Stimulated activated CD8-positive, alpha-beta memory T cell treated with anti-CD3 and anti-CD28 coated beads, Interleukin-2, amount 100 ng/mL, for 1 hour (primary cell): ENCODE measurements at places on chromosomes 13 and 19.

- DNase-seq: no peak
Measured at GRCh38 chr19:8688930-8689329, 9.7 kb downstream of the ACTL9 start.

DNA sequence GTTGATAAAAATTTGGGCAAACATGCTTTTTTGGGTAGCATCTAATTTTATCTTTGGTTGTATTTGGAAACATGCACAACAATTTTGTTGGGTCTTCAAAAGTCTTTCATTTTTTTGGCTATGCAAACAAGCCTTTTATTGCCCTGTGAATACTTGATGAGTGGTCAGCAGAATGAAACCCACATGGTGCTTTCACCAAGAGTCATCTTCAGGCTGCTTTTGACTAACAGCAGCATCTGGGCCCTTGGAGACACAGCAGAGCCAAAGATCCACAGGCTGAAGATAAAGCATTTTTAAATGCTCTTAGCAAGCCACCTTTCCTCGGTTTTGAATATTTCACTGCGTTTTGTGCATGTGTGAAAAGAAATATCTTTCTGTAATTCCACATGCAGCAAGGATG is 154.9 kb downstream of the FGF9 start:
- DNase-seq: no peak

DNA sequence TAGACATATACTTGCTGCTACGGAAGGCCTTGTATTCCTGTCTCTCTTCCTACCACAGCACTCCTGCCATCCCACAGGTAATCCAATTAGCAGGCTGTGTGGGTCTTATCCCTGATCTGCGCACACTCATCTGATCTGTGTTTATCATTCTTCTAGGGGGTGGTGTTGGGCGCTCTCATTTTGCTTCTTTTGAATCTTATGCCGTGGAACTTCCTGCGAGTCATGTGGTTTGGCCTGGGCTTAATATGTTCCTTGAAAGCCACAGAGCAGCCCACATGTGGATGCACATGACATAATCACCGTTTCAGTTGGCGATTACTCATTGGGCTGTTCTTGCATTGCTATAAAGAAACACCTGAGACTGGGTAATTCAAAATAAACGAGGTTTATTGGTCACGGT is 7.5 kb downstream of the RASA3 start:
- DNase-seq: peak; percentile 58

- no peak for DNase-seq
Measured at GRCh38 chr13:97249093-97249795, 27.1 kb downstream of the MBNL2 start.

DNA sequence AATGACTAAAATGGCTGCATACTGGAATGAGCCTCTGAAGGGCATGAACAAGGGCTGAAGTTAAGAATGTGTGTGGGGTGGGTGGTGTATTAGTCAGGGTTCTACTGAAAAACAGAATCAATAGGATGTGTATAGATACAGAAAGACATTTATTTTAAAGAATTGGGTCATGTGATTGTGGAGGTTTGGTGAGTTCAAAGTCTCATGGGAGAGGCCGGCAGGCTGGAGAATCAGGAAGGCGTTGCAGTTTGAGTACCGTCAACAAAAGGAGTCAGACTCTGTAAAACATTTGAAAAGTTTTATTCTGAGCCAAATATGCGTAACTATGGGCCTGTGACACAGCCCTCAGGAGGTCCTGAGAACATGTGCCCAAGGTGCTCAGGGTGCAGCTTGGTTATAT is 24.5 kb upstream of the CYSLTR2 start:
- no peak for DNase-seq

- no peak for DNase-seq
Measured at GRCh38 chr19:48681127-48681470, 8.3 kb upstream of the NTN5 start.

DNA sequence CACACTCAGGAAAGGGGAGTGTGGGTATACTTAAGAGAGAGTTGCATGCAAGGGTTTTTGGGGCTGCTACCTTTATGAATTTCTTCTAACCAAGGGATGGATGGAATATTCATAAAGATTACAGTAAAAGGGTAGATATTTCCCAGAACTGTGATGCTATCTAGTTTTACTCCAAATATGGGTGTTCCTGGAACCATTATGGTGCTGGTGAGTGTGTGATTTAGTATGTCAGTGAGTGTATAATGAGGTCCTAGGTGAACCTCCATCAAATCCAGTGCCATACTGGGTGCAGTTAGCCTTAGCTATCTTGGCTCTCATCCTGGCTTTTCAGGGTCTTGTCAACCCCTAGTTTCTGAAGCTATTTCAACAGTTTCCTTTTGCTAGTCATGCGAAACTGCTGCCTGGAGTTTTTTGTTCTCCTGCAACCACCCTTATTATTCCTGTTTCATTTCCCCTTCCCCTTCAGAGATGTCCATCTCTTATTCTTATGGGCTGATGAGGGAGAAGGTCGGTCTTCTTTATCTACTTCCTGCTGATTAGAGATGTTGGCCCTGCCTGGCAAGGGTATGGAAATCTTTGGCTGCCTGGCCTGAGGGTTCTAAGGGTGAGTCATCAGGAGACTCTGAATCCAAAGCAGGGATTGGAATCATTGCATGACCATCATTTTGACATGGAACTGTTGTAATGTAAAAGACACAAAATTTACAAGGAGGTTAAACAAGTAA is 202.3 kb downstream of the NBEA start:
- DNase-seq: no peak

DNA sequence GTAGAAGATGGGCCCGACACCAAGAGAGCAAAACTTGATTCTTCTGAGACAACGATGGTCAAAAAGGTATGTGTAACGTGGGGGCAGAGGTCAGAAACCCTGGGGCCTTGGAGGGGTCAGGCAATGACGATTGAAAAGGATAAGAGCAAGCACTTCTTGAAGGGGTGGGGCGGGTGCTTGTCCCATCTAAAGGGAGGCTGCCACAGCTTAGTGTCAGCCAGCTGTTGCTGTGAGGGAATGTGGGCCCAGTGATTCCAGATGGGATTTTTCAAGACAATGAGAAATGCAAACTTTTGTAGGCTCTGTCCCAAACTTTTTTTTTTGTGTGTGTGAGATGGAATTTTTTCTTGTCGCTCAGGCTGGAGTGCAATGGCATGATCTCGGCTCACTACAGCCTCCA is 24.5 kb downstream of the SAE1 start:
- DNase-seq: no peak

DNA sequence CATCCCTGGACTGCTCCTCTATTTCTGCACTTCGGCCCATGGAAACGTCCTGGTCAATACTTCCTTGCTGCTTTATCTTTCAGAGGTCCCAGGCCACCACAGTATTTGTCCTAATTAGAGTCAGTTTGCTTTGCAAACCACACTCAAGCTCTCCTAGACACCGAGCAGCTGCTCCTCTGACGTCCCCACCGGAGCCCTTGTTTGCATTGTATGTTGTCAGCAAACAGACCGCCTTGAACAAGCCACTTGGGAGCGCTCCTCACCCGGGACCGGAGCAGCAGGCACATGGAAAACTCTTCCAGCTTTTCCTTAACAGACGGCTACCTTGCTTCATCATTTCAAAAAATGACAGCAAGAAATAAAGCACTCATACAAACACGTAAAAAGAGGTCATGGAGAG is 51.5 kb upstream of the GTF3A start:
- DNase-seq: no peak

GRCh38 chr19:48400018-48400742 is 6.7 kb downstream of the GRIN2D start:
- DNase-seq: no peak

- DNase-seq: no peak
Measured at GRCh38 chr13:99217461-99218110, 16.9 kb downstream of the UBAC2 start.

DNA sequence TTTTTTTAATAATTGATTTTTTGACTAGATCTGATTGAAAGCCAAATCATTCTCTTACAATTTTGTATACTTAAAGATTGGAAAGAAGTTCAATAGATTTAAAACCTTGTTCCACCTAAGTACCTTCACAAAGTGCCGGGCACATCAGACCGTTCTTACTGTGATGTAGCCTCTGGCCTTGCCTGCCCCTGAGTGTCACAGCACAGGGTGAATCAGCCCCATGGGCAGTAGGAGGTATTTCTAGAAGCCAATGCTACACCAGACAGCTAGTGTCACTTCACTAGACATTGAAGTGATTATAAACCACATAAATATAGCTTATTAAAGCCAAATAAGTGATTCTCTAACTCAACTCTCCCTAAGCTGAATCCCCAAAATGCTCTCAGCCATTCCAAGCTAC is 131.3 kb downstream of the LACC1 start:
- DNase-seq: no peak

DNA sequence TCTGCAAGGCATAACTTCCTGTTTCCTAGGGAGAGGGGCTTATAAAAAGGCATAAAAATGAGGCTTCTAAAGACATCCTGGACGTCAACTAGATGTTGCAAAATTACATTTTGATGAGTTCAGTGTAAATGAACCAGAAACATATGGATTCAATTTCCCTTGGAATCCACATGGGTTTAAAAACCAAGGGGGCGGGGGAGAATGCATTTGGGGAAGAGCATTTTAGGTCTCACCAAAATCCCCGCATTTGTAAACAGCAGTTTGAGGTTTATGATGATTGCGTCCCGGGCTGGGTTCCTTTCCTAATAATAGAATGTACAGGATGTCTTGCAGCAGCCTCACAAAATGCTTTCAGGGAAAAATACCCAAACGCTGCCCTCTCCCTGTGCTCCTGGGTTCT is 407.8 kb downstream of the ZNF536 start:
- no peak for DNase-seq

DNA sequence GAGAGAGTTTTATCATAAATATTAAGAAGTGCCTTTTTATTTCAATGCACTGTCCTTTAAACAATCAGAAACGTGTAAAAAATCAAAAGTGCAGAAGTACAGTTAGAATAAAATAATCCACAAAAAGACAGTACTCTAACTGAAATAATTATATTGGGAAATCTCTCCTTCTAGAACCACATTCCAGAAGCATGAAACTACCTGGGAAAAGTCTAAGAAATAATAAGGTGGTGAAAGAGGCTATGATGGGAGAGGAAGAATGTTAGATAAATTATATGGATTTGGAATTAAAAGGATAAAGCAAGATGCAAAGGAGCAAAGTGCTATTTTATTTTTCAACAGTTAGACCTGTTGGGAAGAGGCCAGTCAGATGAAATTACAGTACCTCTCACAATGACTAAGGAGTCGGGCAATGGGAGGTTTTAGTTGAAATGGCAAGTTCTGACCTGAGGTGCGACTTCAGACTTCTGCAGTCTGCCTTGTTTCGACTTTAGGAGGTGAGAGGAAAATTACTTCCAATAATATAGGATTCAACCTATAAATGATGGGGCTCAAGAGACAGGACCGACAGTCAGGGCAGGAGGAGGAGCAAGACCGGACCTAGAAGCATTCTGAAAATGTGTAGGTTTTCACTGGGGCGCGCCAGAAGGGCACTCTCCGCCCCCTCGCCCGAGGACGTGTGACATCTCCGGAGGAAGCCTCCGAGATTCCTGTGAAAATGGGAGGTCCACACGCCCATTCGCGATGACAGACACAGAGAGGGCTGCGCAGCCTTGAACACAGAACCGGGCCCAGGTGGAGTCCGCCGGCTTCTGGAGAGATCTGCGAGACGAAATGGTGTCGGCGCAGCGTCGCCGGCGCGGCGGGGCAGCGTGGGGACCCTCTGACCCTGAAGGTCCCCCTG is 717 bp downstream of the SPRYD7 start:
- peak; percentile 4 for DNase-seq

- DNase-seq: no peak
Measured at GRCh38 chr13:93338906-93339305, 112.3 kb downstream of the GPC6 start.

- no peak for DNase-seq
Measured at GRCh38 chr19:48543121-48543710, 8.8 kb upstream of the SULT2B1 start.

DNA sequence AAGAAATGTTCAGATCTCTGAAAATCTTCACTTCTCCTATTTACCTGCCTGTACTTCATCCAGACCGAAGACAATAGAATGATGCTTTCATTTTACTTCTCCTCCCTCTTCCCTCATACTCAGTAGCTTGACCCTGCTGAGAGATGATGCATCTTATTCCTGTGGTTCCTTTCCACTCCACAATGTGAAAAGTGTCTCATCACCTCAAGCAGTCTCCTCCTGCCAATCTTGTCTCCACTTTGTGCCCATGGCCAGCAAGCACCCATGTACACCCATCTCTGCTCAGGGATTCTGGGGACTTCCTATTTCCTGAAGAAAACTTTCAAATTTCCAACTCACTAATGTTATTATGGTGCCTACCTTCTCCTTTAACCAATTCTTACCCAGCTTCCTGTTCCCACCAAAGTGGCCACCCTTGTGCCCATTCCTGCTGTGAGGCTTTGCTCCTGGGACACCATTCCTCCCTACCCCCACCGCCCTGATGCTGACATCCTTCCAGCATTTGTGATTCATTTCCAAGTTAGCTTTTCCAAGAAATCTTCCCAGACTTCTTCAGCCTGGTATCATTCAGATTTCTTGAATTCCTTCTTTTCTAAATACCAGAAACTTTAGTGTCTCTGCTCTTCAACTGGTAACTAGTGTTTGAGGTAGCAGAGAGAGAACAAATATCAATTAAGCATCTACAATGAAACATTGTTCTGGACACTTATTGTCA is 212.5 kb downstream of the POSTN start:
- DNase-seq: no peak

DNA sequence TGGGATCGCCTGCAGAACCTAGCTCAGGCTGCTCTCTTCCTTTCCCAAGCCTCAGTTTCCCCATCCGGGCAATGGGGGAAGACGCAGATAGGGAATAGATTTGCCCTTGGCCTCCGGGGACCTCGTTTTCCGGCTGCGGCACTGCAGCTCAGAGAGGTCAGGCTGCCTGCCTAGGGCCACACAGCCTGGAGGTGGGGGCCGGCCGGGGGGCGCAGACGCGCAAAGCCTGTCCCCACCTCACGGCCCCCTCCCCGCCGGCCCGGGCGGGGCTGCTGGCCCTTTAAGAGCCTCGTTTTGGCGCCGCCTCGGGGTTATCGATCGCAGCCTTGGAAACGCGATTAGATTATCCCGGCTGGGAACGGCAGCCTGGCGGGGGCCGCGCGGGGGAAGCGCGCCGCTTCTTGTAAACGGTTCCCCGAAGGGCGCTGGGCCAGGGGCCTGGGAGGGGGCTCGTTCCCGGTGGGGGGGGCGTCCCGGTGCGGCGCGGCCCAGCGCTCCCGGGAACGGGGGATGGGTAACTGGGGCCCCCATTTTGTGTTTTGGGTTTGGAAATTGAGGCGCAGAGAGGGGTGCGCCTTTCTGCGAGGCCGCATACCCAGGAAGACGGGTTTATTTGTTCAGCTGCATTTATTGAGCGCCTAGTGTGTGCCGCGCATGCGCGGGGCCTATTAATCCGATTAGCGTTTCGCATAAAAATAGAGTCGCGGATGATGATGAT is 23.4 kb upstream of the TCF3 start:
- no peak for DNase-seq

DNA sequence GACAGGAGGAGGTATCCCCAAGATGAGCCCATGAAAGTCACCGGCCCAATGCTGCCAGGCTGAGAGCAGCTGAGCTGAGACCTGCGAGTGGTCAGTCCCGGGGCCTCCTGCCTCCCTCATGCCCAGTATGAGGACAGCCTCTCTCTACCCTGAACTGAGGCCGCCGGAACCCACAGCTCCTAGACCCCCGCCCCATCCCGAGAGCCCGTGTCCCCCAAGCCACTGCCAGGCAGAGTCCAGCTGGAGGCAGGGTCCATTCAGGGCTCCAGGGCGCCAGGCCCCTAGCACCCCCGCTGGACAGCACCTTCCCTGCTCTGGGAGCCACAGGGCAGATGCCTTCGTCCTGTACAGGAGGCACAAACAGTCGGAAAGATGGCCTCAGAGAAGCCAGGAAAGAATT is 38.7 kb downstream of the MLLT1 start:
- DNase-seq: no peak

- DNase-seq: no peak
Measured at GRCh38 chr19:38068826-38069225, 155.2 kb downstream of the DPF1 start.
